ENCODE measurements at places on chromosomes 5 and 9. TPM values are rescaled to one million over a fixed set of nuclear protein-coding genes. Genes with fewer than 3 reads are reported as not detected.

Gene PLCXD3
- not detected for total RNA-seq

Gene KYAT1
- total RNA-seq, result 12.6 TPM

Gene PGM5
- total RNA-seq, result not detected

Gene AIF1L
- 0.29 TPM for total RNA-seq

Gene PAIP1
- 31.8 TPM for total RNA-seq

Gene ABL1
- total RNA-seq, result 31.7 TPM

Gene TMEM174
- total RNA-seq, result not detected

Gene TPPP
- total RNA-seq, result not detected

Gene HRCT1
- total RNA-seq, result not detected

GRCh38 chr9:14349447-14350348, 35.8 kb upstream of the NFIB start:
- no peak overlapping the region for H3K4me3 ChIP-seq
- H3K27me3 ChIP-seq, result peaks cover 61% of the 10 kb centered on the region
- H3K36me3 ChIP-seq, result peaks cover 8% of the 10 kb centered on the region
- DNase-seq, result no peak
- H3K27ac ChIP-seq, result no peak overlapping the region

DNA sequence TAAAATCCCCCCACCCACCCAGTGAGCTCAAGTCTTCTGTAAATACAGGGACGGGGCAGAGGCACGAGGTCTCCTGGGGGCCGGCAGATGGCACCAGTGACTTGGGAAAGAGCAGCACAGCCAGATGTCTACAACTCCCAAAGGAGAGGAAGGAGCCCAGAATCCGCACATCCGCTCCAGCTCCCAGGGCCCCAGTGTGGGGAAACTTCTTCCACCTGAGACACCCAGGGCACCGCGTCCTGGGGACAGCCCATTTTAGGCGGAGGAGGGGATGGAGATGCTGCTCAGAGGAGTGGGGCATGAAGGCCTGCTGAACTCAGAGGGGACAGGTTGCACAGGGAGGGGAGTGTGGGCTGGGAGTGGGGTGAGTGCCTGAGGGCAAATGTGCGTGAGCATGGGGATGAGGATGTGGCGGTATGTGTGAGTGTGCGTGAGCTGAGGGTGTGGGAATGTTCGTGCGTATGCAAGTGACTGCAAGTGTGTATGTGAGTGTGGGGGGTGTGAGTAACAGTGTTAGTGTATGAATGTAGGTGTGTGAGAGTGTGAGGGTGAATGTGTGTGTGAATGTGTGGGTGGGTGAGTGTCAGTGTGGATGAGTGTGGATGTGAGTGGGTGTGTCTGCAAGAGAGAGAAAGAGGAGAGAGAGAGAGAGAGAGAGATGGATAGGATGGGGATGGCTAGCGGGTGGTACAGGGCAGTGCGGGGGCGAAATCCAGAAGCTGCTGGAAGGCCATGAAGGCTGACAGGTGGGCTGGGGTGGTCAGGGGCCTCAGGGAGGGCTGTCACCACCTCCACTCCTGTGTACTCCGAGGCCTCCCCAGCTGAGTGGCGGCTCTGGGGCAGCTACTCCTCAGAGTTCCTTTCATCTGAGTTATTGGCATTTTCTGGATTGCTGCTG, 63.5 kb downstream of the DUSP1 start:
- no peak for DNase-seq
- no peak overlapping the region for H3K27ac ChIP-seq
- peaks cover 34% of the 10 kb centered on the region for H3K27me3 ChIP-seq
- no peak overlapping the region for H3K4me3 ChIP-seq
- H3K4me1 ChIP-seq, result no peaks in the 10 kb centered on the region

GRCh38 chr9:5918460-5918859, 27.8 kb downstream of the MLANA start:
- H3K4me1 ChIP-seq, result no peaks in the 10 kb centered on the region
- H3K36me3 ChIP-seq, result peaks cover 40% of the 10 kb centered on the region
- H3K4me3 ChIP-seq, result no peak overlapping the region
- DNase-seq, result no peak
- H3K27ac ChIP-seq, result no peak overlapping the region
- no peaks in the 10 kb centered on the region for H3K27me3 ChIP-seq

GRCh38 chr5:161847941-161848391, at the start of gene GABRA1:
Gene GABRA1 (plus strand): TSS chr5:161848120. CDS start chr5:161850811, 2,691 bp downstream.
- H3K4me1 ChIP-seq, result no peaks in the 10 kb centered on the region
- no peaks in the 10 kb centered on the region for H3K36me3 ChIP-seq
- H3K27ac ChIP-seq, result no peak within 1 kb of the TSS
- H3K4me3 ChIP-seq, result no peak within 1 kb of the TSS
- no peak for DNase-seq

GRCh38 chr9:1354086-1354485, 303.9 kb downstream of the DMRT2 start:
- no peak for DNase-seq
- H3K27ac ChIP-seq, result no peak overlapping the region
- no peak overlapping the region for H3K4me3 ChIP-seq
- no peaks in the 10 kb centered on the region for H3K4me1 ChIP-seq

DNA sequence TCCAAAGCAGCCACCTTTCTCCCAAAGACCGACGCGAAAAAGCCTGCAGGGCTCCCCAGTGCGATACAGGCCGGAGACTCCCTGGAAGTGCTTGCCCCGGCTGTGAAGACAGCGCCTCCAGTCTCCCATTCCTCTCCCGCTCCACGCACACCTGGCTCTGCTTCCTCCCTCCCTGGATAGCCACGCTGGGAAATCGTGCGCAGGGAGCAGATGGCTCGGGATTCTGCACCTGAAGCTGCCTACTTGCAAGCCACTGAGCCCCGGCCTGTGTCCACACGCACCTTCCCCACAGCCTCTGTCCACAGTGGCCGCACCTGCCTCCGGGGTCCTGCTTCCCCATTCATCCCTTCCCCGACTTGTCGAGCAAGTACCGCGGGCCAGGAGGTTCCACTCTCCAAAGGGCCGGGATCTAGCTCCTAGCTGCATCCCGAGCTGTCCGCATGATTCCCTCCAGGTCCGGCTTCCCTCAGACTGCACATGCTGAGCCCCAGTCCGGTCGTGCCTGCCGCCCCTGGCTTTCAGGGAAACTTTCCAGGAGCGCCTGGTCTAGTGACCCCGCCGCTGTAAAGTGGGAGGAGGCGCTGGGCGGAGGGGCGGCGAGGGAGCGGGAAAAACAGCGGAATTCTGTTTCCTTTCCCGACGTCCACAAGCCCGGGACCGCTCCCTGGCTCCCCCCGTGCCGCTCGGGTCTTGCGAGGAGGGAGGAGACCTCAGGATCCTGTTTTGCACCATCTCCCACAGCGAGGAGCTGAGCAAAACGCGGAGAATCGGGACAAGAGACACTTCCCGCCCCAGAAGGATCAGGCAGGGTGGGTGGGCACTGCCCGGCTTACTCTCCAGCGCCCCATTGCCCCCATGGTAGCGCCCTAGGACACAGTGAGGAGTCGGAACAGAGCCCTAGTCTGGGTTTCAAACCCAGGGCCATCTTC, 2.0 kb downstream of the SEMA6A start:
- peaks cover 73% of the 10 kb centered on the region for H3K27me3 ChIP-seq
- H3K36me3 ChIP-seq, result peaks cover 1% of the 10 kb centered on the region
- DNase-seq, result no peak
- H3K4me1 ChIP-seq, result peaks cover 31% of the 10 kb centered on the region
- H3K27ac ChIP-seq, result no peak overlapping the region

DNA sequence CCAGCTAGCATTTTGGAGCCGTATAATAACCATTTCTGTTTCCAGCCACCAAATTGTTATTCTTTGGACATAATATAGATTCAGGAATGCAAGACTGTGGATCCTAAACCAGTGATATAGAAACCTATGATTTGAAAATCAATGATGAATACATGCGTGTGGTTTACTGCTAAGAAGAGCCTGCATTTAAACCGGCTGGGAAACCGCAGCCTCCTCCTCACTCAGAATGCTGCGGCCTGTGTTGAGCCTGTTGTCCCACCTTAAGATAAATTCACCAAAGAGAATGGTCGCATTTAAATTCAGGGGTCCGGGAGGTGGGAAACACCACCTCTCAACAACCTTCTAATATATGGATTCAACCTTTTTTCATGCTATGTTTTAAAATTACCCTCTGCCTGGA, 148.0 kb downstream of the MEF2C start:
- H3K4me3 ChIP-seq, result no peak overlapping the region
- DNase-seq, result no peak
- H3K27ac ChIP-seq, result no peak overlapping the region
- H3K27me3 ChIP-seq, result peaks cover 5% of the 10 kb centered on the region
- H3K4me1 ChIP-seq, result peaks cover 5% of the 10 kb centered on the region
- no peaks in the 10 kb centered on the region for H3K36me3 ChIP-seq

- DNase-seq, result no peak
- no peak overlapping the region for H3K27ac ChIP-seq
- peaks cover 34% of the 10 kb centered on the region for H3K36me3 ChIP-seq
These were observed 80.8 kb downstream of the TLE4 start for GRCh38 chr9:79652598-79652997.

DNA sequence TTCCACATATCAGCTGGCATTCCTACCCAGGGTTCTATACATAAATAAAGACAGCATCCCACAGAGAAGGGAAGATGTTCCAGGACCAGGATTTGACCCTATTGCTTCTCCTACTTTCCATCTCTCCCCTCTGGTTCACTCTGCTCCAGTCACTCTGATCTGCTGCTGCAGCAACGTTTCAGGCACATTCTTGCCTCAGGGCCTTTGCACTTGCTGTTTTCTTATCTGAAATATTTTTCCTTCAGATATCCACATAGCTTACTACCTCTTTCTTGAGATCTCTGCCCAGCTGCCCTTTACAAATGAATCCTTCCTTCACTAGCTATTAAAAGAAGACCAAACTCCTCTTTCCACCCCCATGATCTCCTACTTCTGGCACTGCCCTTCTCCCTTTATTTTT, 204.5 kb downstream of the SPOCK1 start:
- no peak for DNase-seq
- no peak overlapping the region for H3K4me3 ChIP-seq
- H3K27me3 ChIP-seq, result peaks cover 5% of the 10 kb centered on the region
- no peaks in the 10 kb centered on the region for H3K4me1 ChIP-seq
- no peaks in the 10 kb centered on the region for H3K36me3 ChIP-seq

- peaks cover 2% of the 10 kb centered on the region for H3K27me3 ChIP-seq
- H3K4me1 ChIP-seq, result peaks cover 5% of the 10 kb centered on the region
- H3K4me3 ChIP-seq, result no peak overlapping the region
- H3K36me3 ChIP-seq, result no peaks in the 10 kb centered on the region
- H3K27ac ChIP-seq, result no peak overlapping the region
- DNase-seq, result no peak
These were observed 150.1 kb downstream of the MEF2C start for GRCh38 chr5:88732862-88733261.

DNA sequence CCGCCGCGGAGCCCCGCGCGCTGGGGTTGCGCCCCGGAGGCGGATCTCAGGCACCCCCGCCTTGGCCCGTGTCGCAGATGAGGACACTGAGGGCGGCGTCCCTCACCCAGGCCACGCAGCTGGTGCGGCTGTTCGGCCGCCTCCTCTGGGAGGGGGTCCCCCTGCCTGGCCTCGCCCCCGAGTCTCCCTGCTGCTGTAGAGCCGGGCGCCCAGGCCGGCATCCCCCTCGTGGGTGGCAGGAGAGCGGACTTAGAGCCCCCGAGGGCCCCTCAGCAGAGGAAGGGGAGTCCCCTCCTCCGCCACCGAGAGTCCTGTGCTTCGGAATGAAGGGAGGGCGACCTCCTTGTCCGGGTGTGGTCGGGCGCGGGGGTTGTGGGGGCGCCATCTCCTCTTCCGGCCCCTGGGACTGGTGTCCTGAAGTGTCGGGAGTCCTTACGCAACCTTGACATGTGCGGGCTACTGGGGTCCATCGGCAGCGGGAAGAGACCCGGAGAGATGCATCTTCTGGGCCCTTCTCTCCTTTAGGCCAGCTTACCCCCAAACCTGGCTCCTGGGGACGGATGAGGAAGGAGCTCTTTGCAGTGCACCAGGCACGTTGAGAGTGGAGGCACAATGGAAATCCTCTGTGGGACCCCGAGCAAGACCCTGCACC, 11.7 kb upstream of the EXOSC2 start:
- no peak overlapping the region for H3K27ac ChIP-seq
- H3K4me1 ChIP-seq, result peaks cover 6% of the 10 kb centered on the region
- H3K27me3 ChIP-seq, result peaks cover 21% of the 10 kb centered on the region

- H3K36me3 ChIP-seq, result no peaks in the 10 kb centered on the region
- H3K27ac ChIP-seq, result peak overlapping the region; percentile 53
- peak overlapping the region; percentile 19 for H3K4me3 ChIP-seq
- H3K4me1 ChIP-seq, result peaks cover 47% of the 10 kb centered on the region
- no peaks in the 10 kb centered on the region for H3K27me3 ChIP-seq
- no peak for DNase-seq
These were observed 14.4 kb upstream of the CCDC69 start for GRCh38 chr5:151238303-151238741.

DNA sequence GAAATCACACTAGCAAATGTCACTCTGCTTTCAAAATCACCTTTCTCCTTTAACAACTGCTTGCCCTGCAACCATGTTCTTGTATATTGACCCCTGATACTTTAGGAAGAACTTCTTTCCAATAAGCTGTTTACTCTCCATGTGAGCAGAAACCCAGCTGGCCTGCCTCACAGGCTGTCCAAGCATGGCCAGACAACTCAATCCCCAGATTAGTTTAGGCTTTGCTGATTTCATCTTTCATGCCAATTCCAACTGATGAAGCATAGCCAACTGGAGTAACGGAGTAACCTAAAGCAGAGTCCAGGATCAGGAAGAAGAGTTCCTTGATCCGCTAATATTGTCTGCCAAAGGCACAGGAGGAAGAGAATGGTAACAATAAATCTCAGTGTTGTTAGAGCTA, 56.7 kb upstream of the HTR1A start:
- H3K4me1 ChIP-seq, result no peaks in the 10 kb centered on the region
- no peak for DNase-seq
- no peak overlapping the region for H3K4me3 ChIP-seq
- H3K27me3 ChIP-seq, result no peaks in the 10 kb centered on the region

DNA sequence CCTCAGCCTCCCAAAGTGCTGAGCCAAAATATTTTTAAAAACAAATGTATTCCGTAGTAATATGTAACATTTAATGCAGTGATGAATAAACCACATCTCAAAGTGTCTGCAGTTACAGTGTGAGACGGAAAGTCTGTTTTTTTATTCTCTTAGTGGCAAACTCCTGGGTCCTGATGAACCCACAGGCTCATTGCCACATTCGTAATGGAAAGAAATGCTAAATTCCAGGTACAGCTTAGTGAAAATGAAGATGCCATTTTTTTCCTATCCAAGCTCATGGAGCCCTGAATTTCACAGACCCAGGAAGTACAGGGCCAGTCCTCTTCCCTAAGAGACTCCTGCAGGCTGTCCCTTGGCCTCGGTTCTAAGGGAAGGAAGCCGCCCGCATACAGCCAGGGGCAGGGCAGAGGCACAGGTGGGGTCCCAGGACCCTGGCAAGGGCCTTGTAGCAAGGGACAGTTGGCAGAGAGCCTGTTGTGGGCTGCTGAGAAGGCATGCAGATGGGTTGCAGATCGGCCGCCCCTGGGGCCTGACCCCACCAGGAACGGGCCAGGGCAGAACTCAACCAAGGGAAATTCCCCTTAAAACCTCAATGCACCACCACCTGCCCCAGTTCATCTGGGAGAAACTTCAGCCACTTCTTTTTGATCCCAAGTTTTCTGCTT, 36.2 kb downstream of the IPPK start:
- peaks cover 14% of the 10 kb centered on the region for H3K4me1 ChIP-seq
- H3K27me3 ChIP-seq, result no peaks in the 10 kb centered on the region
- no peak for DNase-seq
- no peak overlapping the region for H3K4me3 ChIP-seq
- no peak overlapping the region for H3K27ac ChIP-seq

- no peak overlapping the region for H3K4me3 ChIP-seq
- H3K36me3 ChIP-seq, result no peaks in the 10 kb centered on the region
- no peak for DNase-seq
- H3K4me1 ChIP-seq, result no peaks in the 10 kb centered on the region
- H3K27me3 ChIP-seq, result no peaks in the 10 kb centered on the region
These were observed 96.9 kb upstream of the KLF4 start for GRCh38 chr9:107586493-107586892.

All from activated CD8-positive, alpha-beta T cell treated with anti-CD3 and anti-CD28 coated beads, Interleukin-2, amount 10 ng/mL, durations not matched to agents 7 days and 5 days (primary cell).